ENCODE measurements at places on chromosomes 5 and 9.

DNA sequence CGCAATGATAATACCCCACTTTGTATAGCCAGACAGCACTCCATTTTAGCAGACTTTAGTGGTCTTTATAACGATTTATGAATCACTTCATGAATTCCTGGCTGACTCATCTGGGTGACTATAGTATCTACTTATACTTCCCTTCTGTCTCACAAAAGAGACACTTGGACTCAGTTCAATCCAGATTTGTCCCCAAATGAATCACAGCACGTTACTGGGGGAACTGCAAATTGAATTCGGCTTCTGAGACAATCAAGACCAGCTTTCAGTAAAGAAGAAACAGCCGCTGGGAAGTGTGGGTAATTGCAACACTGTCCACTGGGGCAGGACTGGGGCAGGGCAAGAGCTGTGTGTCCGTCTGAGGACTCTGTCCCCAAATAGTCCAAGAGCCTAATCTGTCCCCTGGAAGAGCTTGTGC is 337.3 kb upstream of the RFX3 start:
- no peak for DNase-seq

- no peak for DNase-seq
These were observed 261.8 kb downstream of the MCTP1 start for GRCh38 chr5:95022967-95023695.

- no peak for DNase-seq
These were observed 11.1 kb downstream of the LEAP2 start for GRCh38 chr5:132884548-132884947.

DNA sequence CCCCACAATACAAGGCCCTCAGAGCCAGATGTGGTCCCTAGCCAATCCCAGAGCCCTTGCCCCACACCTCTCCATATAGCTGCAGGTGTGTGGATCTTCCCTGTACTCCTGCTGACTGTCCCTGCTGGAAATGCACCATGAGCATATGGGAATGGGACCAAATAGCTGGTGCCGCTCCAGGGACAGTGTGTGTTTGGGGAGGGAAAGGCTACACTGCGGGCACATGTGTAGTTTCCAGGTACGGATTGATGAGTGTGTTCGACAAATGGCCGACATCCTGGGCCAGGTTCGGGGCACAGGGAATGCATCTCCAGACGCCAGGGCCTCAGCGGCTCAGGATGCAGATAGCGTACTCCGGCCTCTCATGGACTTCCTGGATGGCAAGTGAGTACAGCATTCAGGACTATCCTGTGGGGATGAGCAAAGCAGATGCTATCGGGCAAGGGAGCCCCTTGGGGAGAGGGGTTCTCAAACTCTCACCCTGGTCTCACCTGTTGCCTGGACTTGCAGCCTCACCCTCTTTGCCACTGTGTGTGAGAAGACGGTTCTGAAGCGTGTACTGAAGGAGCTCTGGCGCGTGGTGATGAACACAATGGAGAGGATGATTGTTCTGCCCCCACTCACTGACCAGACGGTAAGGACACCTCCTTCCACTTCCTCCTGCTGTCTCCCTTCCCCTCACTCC is 91.1 kb upstream of the RUSC2 start:
- no peak for DNase-seq

- DNase-seq = no peak
These were observed 26.3 kb downstream of the UBAP1 start for GRCh38 chr9:34205102-34205501.

GRCh38 chr5:149363936-149364335 is 6.1 kb downstream of the PCYOX1L start:
- no peak for DNase-seq

DNA sequence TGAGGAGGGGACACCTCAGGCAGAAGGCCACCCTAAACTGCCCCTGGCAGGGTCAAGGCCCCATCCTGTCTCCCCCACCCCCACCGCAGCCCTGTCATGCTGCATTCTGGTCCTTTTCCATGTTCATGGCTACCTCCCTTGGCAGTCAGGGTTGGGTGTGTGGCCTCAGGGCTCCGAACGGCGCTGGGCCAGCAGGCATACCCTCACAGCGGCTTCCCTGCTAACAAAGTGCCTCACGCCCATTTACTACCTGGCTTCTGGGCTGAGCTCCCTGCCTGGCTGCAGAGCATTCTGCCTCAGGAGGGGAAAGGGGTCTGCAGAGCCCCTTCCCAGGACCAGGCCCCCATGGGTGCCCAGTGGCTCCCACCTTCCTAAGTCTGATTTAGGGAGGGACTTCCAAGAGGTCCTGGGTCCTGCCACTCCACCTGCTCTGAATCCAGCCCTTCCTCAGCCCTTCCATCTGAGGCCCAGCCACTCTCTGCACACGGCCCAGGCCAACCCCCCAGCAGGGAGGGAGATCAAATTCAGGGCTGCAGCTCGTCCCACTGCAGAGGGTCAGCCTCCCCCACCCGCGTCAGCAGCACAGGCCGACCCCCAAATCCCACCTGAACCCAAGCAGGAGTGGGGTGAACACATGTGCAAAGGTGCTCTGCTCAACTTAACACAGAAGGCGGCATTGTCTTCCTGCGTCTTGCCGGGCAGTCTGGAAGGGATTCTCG is 115.9 kb upstream of the PHYKPL start:
- no peak for DNase-seq

GRCh38 chr5:157033071-157033583 is 25.8 kb downstream of the HAVCR1 start:
- DNase-seq = no peak

- no peak for DNase-seq
These were observed 1074.9 kb downstream of the EFNA5 start for GRCh38 chr5:106595864-106596263.

DNA sequence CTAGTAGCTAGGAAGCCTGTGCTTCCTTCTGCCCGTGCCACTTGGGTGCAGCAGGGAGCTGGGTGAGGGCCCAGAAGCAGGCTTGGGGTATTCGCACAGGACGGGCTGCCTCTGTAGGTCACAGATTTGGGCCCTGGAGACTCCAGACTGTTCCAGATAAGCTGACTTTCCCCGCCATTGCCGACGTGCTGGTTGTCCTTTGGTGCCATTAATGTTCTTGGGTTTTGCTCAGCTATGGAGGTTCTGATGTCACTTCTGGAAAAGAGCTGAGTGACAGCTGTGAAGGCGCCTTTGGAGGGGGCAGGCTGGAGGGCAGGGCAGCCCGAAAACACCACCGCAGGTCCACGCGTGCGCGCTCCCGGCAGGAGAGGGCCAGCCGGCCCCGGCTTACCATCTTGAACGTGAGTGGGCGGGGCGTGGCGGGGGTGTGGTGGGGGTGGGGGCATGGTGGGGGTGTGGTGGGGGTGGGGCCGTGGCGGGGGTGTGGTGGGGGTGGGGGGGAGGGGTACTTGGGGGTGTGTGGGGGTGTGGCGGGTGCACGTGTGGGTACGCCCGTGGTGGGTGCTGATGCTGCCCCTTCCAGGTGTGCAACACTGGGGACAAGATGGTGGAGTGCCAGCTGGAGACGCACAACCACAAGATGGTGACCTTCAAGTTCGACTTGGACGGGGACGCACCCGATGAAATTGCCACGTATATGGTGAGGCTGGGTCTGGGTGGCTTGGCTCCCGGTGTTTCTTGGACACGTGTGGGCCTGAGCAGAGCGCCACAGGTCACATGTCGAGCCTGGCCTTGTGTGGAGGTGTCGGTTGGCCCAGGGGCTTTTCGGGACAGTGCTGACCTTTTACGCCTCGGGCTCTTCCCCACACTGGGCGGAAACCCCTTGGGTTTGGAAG is 79.6 kb downstream of the WNK2 start:
- no peak for DNase-seq

DNA sequence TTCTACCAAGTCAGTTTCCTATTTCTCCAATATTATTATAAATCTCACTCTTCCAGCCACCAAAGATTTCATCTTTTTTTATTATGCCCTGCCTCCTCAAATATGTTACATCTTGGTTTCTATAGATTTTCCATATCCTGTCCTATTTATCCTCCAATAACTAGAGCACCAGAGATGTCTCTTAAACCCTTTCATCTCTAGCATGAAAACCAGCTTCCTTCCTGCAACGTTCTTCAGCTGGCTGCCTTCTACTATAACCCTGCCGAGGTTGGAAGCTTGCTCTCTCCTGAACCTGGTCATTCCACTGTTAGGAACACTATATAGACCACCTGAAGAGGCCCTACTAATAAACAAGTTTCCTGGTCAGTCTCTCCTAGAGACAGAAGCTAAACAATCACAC is 27.9 kb downstream of the FAM169A start:
- DNase-seq = no peak

- DNase-seq = no peak
These were observed 39.9 kb upstream of the GRIN3A start for GRCh38 chr9:101778332-101778731.

GRCh38 chr9:15243081-15243480 is 63.9 kb downstream of the TTC39B start:
- DNase-seq = no peak

DNA sequence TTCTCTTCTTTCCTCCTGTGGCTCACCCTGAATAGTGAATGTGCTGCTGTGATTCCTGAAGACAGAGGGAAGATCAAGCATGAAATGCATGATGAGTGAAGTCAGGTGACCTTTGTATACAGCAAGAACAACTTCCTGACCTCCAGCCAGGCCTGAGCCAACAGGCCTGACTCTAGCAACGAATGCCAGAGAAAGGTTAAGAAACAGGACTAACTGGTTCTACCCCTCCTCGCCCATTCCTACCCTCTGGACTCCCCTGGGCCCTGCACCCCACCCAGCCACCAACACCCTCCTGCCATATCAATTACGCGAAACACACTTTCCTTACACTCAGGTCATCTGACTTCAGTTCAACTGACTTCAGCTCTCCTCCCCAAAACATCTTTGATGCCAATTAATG is 4.9 kb downstream of the SUSD1 start:
- DNase-seq = no peak

GRCh38 chr5:109387408-109387974 is 22.3 kb downstream of the PJA2 start:
- DNase-seq = no peak

GRCh38 chr5:147913786-147914185 is 7.4 kb upstream of the C5orf46 start:
- DNase-seq = no peak

- no peak for DNase-seq
These were observed 101.1 kb upstream of the DAP start for GRCh38 chr5:10862085-10862484.

DNA sequence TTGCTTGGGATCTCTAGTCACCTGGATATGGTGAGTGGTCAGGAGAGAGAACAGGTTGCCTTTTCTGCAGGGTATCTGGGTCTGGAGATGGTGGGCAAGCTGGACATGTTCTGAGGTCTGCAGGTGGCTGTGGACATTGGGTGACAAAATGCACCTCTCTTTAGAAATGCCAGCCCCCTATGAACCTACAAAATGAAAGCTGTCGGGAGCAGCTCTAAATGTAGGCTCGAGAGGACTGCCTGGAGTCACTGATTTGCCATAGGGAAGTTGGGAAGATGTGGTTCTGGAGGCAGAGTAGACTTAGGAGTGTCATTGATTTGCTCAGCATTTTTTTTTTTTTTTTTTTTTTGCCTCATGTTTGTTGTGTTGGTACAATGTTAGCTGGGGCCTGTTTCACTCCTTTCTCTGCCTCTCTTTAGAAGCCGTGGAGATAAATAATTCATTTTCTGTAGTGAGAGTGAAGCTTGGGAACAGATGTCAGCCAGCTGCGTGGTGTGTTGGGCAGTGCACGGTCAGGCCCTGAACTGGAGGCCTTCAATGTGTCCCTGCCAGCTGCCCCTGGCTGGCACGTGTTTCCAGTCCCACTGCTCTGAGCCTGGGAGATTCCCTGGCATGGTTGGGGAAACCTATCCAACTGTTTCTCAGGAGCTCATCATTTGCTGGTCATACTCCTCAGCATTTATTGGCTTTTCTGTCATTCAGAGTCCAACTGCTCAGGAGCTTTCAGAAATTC is 5.4 kb downstream of the RGS3 start:
- no peak for DNase-seq

GRCh38 chr5:90473396-90474234 is 956 bp downstream of the MBLAC2 start:
- DNase-seq = peak; percentile 34

GRCh38 chr9:130639124-130639765 is 25.1 kb upstream of the PRDM12 start:
- no peak for DNase-seq

DNA sequence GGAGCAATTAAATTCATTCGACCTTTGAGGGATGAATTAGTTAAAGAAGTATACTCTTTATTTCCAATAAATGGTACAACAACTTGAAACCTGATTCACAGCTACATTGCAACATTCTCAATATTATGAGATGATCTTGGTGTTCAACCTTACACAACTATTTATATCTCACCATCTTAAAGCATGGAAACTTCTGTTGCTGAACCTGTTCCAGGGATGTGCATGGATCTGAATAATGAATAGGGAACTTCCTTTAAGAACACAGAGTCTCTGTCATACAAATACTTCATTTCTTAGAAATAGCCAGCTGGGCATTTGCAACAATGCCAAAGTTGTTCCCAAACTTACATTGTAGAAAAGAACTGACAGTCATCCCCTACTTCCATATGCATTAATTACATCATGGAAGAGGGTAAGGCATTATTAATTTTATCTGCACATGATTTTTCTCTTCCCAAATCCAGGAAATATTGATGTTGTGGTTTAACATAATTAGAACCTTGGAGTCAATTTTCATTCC is 39.8 kb upstream of the CCDC112 start:
- DNase-seq = no peak

DNA sequence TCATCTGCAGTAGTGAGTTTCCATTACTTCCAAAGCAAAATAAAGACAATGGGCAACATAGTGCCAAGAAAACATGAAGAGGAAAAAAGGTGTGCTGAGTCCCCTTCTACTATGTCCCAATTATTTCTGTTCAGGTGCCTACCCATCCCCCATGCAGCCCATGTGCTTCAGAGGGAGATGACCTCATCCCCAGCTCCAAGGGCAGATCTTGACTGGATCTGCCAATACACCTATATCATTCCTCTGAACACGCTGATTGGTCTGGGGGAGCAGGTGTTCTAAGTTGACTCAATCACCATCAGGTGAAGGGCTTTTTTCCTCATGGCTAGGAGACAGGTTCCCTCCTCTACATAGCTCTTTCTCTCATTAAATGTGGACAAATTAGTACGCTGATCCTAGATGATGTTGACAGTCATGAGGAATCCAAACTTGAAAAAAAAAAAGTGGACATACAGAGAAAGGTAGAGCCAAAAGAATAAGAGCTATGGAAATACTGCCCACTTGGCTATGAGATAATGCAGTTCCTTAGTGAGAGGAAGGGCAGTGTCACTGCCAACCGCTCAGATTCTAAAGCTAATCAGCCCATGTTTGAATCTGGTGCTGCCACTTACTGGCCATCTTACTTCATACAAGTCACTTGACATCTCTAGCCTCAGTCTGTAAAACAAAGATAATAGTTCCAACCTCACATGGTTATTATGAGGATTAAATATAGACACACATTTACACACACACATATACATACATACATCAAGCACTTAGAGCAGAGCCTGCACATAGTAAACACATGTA is 23.1 kb downstream of the PRELID2 start:
- no peak for DNase-seq

- DNase-seq = no peak
These were observed 2.3 kb downstream of the TUT7 start for GRCh38 chr9:86351880-86352279.

- no peak for DNase-seq
These were observed 18.2 kb upstream of the CDC20B start for GRCh38 chr5:55191165-55191564.

GRCh38 chr5:61460471-61460870 is 128.4 kb downstream of the ZSWIM6 start:
- no peak for DNase-seq

GRCh38 chr9:13295556-13295955 is 16.1 kb upstream of the MPDZ start:
- DNase-seq = no peak

GRCh38 chr5:139137697-139138096 is 60.5 kb downstream of the SIL1 start:
- no peak for DNase-seq

GRCh38 chr5:85077581-85077980 is 692.9 kb upstream of the EDIL3 start:
- no peak for DNase-seq

All from CD4-positive, alpha-beta T cell treated with Interleukin-6 for 4 hours (primary cell).